ENCODE measurements at places on chromosomes 6 and 20.
A peak's percentile ranks its signal among the peaks of the same experiment; 100 is the strongest.

GRCh38 chr6:148509800-148510581 lies 167.4 kb downstream of the SASH1 start:
- DNase-seq = peak; percentile 92

- DNase-seq = no peak
Measured at GRCh38 chr20:63694584-63695423, 1.6 kb upstream of the TNFRSF6B start.

DNA sequence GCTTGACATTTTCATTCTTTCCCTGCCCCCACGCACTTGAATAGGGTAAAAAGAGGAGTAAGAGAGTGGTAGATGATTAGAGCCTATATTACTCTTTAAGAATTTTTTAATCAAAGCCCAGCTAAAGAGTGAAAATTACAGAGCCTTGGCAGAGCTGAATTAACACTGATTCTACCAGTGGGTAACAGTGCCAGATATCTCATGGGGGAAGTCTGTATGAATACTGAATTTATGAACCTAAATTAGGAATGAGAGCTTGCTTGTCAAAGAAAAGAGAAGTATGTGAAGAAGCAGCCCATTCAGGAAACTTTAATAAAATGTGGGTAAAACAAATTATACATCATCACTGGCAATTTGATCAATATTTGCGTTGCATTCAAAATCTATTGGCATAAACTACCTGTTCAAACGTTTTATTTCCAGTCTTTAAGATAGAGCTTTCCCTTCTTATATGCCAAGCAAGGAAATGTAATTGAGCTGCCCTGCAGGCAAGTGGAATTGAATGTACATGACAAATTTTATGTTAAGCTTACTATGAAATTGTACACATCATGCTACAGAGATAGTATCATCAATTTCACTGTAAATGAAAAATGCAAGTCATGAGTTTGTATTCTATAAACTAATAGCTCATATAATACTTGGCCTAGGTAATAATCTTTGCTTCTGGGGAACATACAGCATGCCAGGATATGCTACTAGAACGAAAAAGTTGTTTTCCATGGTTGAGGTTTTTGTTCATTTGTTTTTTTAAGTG lies 14.5 kb downstream of the SOBP start:
- DNase-seq = no peak

DNA sequence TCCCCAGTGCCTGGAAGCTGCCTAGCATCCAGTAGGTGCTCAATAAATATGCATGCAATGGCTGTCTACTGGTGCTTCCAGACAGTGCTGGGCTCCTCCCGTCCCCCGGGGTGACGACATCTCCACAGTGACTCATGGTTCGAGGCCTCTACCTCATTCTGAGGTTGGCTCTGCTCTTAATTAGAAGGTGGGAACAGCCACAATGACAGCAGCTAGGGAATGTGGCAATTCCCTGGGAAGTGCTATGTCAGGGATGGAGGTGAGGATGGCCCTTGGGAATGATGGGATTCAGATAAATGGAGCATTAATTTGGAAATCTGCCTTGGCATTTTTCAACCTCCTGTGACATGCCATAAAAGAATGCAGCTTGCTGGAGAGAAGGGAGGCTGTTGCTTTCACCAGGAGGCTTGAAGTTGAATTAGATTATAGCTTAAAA lies 43.5 kb upstream of the NFATC2 start:
- peak; percentile 100 for DNase-seq

GRCh38 chr20:57004416-57004815 lies 262.0 kb downstream of the BMP7 start:
- no peak for DNase-seq

- DNase-seq = no peak
Measured at GRCh38 chr6:116397914-116398313, 27.2 kb downstream of the DSE start.

DNA sequence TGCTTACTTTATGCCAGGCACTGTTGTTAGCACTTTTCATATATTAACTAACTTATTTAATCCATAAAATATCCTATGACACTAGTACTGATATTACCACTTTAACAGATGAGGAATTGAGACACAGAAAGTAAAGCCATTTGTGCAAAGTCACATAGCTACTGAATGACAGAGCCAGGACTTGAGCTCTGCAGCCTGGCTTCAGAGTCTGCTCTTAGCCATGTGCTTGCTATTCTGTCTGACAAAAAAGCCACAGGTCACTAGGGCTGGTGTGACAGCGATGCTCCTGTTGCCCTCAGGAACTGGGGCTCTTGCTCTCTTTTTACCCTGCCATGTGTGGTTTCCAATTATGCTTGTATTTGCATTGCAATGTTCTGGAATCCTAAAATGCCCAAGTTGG lies 44.7 kb upstream of the RNF8 start:
- DNase-seq = no peak

- no peak for DNase-seq
Measured at GRCh38 chr6:35087361-35088280, 53.5 kb downstream of the TCP11 start.

DNA sequence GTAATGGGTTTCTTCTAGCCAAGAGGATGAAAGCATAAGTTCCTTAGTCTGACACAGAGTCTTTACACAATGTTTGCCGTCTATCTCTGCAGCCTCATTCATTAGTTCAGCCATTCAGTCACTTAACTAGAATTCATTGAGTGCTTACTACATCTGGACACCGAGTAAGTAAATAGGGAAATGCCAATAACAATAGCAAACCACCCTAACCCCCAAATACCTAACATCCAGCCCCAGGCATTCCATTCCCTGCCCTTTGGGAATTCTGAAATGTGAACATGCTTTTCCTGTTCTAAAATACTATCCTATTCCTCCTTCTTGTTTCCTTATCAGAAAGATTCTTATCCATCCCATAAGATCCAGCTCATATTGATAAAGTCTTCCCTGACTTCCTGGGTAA lies 277.6 kb upstream of the RNF217 start:
- peak; percentile 50 for DNase-seq

DNA sequence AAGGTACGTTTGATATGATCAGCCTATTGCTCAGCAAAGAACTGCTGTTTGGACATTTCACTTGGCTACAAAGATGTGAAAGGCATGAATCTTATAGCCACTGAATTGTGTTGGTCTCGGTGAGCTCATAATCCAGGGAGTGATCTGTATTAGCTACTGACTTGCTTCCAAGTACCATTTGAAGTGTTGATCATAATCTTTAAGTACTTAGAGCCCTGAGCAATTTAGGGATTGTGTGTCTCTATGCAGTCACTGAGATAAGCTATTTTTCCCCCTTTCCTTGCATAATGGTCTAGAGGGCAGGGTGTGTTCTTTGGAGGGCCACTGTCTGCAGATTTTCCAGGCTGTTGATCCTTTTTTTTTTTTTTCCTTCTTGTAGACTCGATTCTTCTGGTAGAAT lies 393.6 kb downstream of the ESR1 start:
- DNase-seq = no peak

DNA sequence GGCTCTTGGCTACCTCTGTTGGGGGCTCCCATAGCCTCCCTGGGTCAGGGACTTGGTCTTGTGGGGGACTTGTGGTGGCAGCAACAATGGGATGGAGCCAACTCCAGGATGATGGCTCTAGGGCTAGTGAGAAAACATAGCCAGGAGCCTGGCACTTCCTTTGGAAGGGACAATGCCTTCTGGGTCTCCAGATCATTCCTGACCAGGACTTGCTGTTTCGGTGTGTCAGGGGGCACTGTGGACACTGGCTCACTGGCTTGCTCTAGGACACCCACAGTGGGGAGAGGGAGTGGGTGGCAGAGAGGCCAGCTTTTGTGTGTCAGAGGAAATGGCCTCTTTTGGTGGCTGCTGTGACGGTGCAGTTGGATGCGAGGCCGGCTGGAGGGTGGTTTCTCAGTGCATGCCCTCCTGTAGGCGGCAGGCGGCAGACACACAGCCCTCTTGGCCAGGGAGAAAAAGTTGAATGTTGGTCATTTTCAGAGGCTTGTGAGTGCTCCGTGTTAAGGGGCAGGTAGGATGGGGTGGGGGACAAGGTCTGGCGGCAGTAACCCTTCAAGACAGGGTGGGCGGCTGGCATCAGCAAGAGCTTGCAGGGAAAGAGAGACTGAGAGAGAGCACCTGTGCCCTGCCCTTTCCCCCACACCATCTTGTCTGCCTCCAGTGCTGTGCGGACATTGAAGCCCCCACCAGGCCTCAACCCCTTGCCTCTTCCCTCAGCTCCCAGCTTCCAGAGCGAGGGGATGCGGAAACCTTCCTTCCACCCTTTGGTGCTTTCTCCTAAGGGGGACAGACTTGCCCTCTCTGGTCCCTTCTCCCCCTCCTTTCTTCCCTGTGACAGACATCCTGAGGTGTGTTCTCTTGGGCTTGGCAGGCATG lies 9.2 kb downstream of the VEGFA start:
- DNase-seq = no peak

- no peak for DNase-seq
Measured at GRCh38 chr6:111890988-111891387, 17.7 kb upstream of the FYN start.

- no peak for DNase-seq
Measured at GRCh38 chr20:43513372-43513930, 6.0 kb downstream of the L3MBTL1 start.

DNA sequence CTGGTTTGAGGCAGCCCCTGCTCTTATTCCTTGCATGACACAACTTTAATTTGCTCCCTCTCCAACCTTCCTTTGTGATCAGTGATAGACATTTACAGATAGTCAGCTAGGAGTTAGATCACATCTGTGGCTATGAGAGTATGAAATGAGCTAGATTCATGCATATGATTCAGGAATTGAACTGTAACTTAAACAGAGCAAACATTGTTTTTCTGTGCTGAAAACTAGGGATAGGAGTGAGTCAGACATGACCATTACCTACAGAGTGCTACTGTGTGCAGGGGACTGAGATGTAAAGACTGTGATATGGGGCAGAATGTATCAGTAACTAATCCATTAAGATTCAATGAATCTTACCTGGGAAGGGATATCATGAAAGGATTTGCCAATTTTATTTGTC lies 279.4 kb upstream of the SPTLC3 start:
- DNase-seq = no peak

DNA sequence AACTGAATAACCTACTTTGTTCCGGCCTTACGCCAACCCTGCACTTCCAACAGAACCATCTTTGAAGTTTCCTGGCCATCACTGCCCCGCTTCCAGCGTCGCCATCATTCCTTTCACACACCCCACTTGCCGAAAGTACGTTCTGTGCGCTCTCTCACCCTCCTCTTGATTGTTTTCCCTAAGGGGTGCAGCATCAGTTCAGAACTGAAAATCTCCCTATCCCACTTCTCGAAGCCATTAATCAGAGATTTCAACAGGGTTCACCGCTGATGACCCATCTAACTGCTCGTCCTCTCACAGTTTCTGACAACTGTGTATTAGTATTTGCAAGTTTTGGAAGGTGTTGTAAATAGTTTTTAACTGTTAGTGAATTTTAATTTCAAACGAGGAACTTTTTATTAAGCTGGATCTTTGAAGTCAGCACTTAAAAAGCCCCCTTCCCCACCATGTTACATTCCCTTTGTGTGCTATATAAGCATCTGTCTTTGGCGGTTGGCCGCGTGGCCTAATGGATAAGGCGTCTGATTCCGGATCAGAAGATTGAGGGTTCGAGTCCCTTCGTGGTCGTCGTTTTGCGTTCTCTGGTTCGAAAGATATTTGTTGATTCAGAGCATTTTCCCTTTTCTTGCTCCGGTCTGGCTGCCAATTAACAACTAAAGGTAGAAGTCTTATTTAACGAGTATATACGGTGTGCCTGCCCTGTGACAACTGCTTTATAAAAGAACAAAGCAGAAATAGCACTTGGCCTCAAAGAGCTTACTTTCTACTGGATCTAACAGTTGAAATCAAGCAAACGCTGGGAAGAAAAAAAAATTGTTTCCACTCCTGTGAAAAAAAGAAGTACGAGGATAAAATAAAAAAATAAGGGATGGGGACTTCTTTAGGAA lies 42.6 kb downstream of the TRIM27 start:
- DNase-seq = no peak

- DNase-seq = no peak
Measured at GRCh38 chr6:41098366-41098765, 25.6 kb downstream of the NFYA start.

- no peak for DNase-seq
Measured at GRCh38 chr6:118894425-118895260, 691 bp downstream of the ASF1A start.

DNA sequence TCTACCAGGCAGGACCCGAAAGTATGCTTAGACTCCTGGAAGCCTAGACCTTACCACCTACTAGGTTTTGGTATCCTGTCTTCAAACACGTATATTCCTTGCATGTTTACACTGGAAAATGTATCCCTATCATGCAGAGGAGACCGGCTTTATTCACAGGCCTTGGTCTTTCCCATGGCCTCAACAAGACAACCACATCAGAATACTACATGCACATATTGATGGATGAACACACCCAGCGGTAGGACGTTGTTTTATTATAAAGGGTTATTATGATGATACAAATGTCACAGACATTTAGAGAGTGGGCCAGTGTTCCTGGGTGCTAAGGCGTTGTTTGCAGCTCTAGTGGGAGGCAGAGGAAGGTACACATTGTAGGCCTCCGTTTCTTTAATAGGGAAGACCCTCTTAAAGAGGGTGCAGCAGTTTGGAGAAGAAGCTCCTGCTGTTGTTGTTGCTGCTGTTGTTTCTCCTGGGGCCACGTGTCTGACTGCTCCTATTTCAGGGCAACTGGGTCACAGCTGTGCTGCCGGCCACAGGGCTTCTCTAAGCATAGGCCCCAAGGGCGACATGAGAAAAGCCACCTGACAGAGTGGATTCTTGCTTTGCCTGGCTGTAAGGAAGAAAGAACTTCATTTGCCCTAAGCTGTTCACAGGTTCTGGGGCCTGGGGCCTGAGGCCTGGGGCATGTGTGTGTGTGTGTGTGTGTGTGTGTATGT lies 98.3 kb upstream of the SASH1 start:
- no peak for DNase-seq

DNA sequence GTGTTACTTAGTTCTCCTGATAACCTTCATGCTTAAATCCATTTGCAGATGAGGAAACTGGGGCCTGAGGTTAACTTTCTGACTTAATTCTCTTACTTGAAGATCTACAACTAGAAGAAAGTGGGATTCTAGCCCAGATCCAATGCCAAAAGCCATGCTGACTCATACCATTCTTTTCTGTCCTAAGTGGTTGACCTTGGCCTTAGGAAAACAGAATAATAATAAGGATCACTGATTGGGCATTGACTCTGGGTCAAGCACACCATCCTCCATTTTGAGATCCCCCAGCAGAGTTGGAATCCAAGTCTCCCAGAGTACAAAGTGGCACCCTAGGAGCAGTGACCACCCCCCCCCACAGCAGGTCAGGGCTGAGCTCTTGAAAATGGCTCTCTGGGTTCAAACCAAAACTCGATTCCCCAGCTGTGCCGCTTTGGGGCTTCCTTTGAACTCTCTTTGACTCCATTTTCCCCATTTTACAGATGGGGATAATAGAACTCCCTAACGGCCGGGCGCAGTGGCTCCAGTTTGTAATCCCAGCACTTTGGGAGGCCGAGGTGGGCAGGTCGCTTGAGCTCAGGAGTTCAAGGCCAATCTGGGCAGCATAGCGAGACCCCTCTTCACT lies 12.8 kb upstream of the ZNF217 start:
- DNase-seq = peak; percentile 99

Measured in HS-5 (cell line).